ENCODE measurements at places on chromosomes 11 and 22.

DNA sequence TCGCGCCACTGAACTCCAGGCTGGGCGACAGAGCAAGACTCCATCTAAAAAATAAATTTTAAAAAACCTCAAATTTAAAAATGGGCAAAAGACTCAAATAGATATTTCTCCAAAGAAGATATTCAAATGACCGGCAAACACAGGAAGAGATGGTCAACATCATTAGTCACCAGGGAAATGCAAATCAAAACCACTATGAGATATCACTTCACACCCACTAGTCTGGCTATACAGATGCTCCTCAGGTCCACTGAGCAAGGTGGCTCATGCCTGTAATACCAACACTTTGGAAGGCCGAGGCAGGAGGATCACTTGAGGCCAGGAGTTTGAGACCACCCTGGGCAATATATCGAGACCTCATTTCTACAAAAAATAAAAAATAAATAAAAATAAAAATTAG lies 43.3 kb upstream of the SLC35C1 start:
- no peak for DNase-seq

DNA sequence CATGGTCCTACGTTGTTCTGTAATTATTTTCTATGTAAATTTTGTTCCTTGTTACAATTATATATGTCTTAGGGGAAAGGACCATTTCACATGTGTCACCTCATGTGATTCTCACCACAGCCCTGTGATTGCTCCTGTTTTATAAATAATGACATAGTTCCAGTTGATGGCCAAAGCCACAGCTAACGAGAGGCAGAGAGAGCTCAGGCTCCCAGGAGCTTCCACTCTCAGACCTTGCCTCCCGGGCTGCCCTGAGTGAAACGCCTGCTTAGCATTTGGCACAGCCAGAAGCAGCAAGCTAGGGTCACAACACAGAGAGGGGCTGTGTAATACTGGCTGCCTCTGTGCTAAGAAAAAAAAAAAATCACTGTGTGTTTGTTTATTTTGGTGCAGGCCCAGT lies 5.9 kb downstream of the TMEM121B start:
- no peak for DNase-seq

DNA sequence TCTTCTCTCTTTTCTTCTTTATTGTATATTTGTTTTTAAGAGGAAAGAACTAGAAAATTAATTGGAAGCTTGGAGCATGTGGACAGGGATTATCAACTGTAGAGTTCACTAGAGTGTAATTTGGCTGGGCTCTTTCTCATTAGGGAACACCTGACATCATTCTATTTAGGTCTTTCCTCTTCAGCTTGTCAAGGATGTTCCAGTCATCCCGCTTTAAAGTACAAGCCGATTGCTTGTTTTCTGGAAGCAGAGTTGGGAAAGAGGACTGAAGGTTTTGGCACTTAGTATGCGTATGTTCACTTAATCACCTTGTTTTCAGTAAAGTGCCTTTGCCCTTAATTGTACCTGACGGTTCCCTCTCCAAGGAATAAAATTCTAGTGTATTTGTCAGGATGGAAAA lies 111.6 kb downstream of the WNT11 start:
- no peak for DNase-seq

GRCh38 chr11:100240025-100240539 lies 447.0 kb upstream of the ARHGAP42 start:
- DNase-seq: no peak

- DNase-seq: no peak
Observed at GRCh38 chr11:61256710-61257482, 15.9 kb downstream of the PGA5 start.

- DNase-seq: peak; percentile 32
Observed at GRCh38 chr11:107598225-107599139, 7.5 kb downstream of the ELMOD1 start.

- no peak for DNase-seq
Observed at GRCh38 chr11:100459811-100460210, 227.3 kb upstream of the ARHGAP42 start.
